Left ventricle myocardium inferior (tissue), 1 donor: ENCODE measurements at places on chromosomes 12 and 14. TPM values are rescaled to one million over a fixed set of nuclear protein-coding genes. Genes with fewer than 3 reads are reported as not detected.
A peak's percentile ranks its signal among the peaks of the same experiment; 100 is the strongest.

RIC8B gene
- 25.2 TPM for total RNA-seq

CCDC197 gene
- 1.2 TPM for total RNA-seq

GRCh38 chr12:94495445-94496115, 35.9 kb upstream of the CEP83 start:
- no peak for DNase-seq
- no peaks in the 10 kb centered on the region for H3K27me3 ChIP-seq
- no peak overlapping the region for H3K27ac ChIP-seq
- H3K36me3 ChIP-seq: no peaks in the 10 kb centered on the region
- H3K4me1 ChIP-seq: no peaks in the 10 kb centered on the region

GRCh38 chr12:9741726-9742125, 8.8 kb upstream of the CLECL1 start:
- no peak overlapping the region for H3K4me3 ChIP-seq
- H3K27ac ChIP-seq: no peak overlapping the region
- H3K4me1 ChIP-seq: peaks cover 13% of the 10 kb centered on the region
- no peaks in the 10 kb centered on the region for H3K27me3 ChIP-seq
- DNase-seq: no peak

- H3K36me3 ChIP-seq: no peaks in the 10 kb centered on the region
Observed at GRCh38 chr14:100454437-100454836, 131.3 kb downstream of the SLC25A47 start.

- no peak overlapping the region for H3K4me3 ChIP-seq
- no peaks in the 10 kb centered on the region for H3K4me1 ChIP-seq
- DNase-seq: no peak
- no peaks in the 10 kb centered on the region for H3K36me3 ChIP-seq
- H3K27ac ChIP-seq: no peak overlapping the region
Observed at GRCh38 chr12:20144341-20144740, 224.0 kb upstream of the PDE3A start.

DNA sequence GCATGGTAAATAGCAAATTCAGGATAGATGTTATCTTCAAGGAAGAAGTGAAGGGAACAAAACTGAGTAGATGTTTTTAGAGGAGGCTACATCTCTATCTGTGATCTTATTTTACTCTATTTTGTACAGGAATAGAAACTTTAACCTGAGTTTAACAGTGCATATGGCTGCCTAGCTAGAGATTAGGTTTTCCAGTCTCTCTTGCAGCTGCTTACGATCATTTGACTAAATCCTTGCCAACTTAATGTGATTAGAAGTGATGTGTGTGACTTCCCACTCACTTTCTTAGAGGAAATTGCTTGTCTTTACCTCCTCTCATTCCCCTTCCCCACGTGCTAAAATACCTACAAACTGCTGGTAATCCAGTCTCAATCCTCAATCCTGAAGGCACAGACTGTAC, 26.5 kb upstream of the SLC15A5 start:
- DNase-seq: no peak
- no peaks in the 10 kb centered on the region for H3K4me1 ChIP-seq
- H3K4me3 ChIP-seq: no peak overlapping the region
- H3K27ac ChIP-seq: no peak overlapping the region
- no peaks in the 10 kb centered on the region for H3K27me3 ChIP-seq

DNA sequence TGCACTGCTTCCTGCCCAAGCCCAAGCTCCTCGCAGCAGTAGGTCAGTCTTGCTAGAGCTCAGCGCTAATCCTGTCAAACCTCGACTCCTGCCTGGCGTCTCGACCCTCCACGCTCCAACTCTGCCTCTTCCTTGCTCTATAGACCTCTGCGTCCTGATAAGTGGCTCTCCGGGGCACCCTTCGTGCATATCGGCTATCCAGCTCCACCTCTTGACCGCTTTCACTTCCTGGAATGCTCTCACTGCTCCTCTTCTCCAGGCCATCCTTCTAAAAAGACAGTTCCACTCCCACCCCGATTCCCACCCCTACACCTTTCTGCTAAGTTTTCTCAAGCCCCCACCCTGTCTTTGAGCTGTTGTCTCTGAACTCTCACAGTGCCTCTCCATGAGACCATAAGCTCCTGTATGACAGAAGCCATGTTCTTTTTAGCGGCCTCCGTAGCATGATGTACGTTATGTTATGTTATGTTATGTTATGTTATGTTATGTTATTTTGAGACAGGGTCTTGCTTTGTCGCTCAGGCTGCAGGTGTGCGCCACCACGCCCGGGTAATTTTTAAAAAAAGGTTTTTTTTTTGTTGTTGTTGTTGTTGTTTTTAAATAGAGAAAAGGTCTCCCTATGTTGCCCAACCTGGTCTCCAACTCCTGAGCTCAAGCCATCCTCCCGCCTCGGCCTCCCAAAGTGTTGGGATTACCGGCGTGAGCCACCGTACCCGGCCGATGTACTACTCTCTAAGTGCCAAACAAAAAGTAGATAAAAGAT, 601 bp downstream of the COX14 start:
- peaks cover 11% of the 10 kb centered on the region for H3K36me3 ChIP-seq
- H3K27me3 ChIP-seq: no peaks in the 10 kb centered on the region
- H3K4me1 ChIP-seq: peaks cover 81% of the 10 kb centered on the region
- H3K4me3 ChIP-seq: peak overlapping the region; percentile 88
- no peak for DNase-seq
